ENCODE measurements at places on chromosomes 13 and 19.

DNA sequence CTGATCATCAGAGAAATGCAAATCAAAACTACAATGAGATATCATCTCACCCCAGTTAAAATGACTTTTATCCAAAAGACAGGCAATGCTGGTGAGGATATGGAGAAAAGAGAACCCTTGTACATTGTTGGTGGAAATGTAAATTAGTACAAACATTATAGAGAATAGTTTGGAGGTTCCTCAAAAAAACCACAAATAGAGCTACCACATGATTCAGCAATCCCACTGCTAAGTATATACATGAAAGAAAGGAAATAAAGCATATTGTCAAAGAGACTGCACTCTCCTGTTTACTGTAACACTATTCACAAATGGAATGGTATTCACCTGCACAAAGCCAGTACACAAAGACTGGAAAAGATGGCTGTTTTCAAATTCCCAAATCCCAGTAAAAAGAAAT is 1233.7 kb downstream of the PCDH17 start:
- no peak for DNase-seq

DNA sequence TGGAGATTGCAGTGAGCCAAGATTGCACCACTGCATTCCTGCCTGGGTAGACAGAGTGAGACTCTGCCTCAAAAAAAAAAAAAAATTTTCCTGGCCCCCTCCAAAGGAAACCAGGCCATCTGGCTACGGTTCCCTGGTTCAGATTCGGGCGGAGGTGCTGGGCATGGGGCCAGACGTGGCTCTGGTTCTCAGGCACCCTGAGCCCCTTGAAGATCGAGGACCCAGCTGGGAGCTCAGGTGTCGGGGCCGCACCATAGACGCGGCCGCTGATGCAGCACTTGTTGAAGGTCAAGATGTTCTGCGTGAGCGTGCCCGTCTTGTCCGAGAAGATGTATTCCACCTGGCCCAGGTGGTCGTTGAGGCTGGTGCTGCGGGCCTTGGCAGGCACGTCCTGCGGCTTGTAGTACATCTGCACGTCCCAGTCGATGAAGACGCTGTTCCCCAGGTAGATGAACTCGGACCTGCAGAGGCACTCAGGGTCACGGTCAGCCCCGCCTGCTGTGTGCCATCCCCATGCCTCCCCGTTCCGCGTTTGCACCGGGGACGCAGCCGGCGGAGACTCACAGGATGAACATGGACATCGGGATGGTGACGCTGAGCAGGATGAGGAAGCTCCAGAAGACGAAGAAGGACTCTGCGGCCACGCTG is 12.3 kb downstream of the ATP8B3 start:
- DNase-seq = no peak

DNA sequence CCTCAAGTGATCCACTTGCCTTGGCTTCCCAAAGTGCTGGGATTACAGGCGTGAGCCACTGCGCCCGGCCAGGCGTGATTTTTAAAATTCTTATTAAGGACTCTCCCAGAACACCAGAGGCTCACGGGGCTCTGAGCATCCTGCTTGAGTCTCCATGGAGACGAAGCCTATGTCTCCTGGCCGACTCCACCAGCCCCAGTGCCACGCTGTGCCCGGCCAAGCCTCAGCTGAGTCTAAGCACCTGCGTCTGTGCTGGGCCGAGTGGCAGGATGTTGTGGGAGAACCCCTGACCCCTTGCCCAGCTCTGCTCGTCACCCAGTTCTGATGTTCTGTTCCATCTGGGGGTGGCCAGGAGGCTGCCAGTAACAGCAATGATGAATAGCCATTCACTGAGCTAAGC is 3.9 kb upstream of the CELF5 start:
- no peak for DNase-seq

DNA sequence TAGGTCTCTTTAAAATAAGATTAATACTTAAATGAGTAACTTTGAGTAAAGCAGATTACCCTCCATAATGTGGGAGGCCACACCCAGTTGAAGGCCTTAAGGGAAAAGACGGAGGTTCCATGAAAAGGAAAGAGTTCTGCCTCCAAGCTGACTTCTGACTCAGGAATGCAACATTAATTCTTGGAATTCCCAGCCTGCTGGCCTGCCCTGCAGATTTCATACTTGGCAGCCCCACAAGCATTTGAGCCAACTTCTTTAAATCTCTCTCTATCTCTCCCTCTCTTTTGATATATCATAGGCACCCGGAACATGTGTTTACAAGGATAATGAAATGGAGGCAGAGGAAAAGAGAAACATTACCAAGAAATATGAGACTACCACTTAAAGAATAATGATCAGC is 902.3 kb upstream of the MIR17HG start:
- no peak for DNase-seq

- DNase-seq = no peak
Observed at GRCh38 chr13:72504131-72504841, 223.1 kb downstream of the MZT1 start.

- no peak for DNase-seq
Observed at GRCh38 chr19:47832723-47833122, 11.0 kb downstream of the CRX start.

GRCh38 chr13:42494157-42494556 is 79.8 kb upstream of the TNFSF11 start:
- DNase-seq = no peak

DNA sequence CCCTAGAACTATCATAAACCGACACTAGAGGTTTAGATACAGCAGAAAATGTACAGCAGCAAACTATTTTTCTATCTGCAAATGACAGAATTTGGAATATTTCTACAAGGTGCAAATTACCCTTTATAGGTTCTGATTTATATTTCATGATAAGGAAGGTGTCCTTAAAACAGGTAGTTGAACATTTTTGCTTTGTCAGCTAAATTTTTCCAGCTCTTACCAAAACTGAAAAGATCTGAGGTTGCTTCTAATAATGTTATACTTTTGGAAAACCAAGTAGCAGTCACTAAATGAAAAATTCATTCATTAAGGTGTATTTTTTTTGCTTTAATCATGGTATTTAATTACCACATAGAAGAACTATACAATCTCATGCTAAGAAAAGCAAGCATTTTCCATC is 9.0 kb downstream of the SHISA2 start:
- DNase-seq = no peak

DNA sequence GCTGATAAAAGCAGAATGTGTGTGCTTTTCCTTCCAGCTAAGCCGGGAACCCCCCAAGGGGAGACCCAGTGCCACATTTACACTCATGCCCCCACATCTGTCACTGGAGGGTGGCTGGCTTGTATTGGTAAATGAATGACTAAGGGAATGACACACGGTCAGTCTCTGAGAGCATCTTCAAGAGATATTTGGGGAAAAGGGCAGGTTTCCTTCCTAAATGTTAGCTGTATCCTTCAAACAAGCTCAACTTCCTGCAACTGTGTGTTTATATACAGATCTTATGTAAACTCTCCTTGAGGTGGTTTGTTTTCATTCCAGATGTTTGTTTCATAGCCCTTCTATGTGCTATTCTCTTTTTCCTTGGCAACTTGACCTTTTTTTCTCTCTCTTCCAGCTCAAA is 192.6 kb downstream of the COL4A1 start:
- DNase-seq = no peak

DNA sequence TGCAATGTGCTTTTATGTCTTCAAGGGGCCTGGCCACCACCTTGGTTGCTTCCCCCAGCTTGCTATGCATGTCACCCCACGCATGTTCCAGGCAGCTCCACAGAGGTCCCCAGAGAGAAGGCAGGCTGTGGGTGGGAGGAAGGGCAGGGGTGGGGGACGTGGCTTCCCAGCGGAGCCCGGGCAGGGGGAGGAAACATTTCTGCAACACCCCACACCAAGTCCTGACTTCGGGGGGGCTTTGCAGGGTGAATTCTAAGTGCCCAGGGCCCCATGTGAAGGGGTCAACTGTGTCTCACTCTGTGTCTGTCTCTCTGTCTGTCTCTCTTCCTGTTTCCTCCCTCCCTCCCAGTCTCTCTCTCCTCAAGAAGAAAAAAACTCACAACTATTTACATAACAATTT is 39.6 kb downstream of the LTBP4 start:
- DNase-seq = no peak

GRCh38 chr19:1073956-1074517 is 7.1 kb downstream of the ARHGAP45 start:
- DNase-seq = no peak

- DNase-seq = no peak
Observed at GRCh38 chr13:40342461-40342860, 324.0 kb downstream of the FOXO1 start.
